GM23248 (cell line): ENCODE measurements at places on chromosomes 3 and 15.

DNA sequence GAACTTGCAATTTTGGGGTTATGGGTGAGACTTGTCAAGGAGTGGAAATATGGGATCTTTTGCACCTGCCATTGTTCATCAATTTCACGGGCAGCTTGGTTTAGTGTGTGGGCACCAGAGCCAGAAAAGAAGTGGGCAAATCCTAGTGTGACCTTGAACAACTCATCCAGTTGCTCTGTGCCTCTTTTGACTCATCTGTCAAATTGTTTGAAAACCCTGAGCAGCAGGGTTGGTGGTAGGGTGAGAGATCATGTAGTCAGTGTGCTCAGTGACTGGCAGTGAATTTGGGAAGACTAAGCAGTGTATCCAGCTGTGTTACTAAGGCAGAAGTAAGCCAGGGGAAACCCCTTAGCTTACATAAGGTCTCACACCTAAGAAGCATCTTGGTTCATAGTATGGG is 293.0 kb upstream of the TRIM42 start:
- no peaks in the 10 kb centered on the region; the same call in 1 of the 2 replicates for H3K27me3 ChIP-seq
- no peak overlapping the region for H3K27ac ChIP-seq
- H3K4me3 ChIP-seq, result no peak overlapping the region
- H3K36me3 ChIP-seq, result no peaks in the 10 kb centered on the region
- H3K4me1 ChIP-seq, result no peaks in the 10 kb centered on the region
- no peak for DNase-seq

GRCh38 chr3:67516496-67516895 is 137.9 kb downstream of the SUCLG2 start:
- DNase-seq, result no peak
- H3K4me1 ChIP-seq, result no peaks in the 10 kb centered on the region
- H3K27me3 ChIP-seq, result no peaks in the 10 kb centered on the region
- H3K4me3 ChIP-seq, result no peak overlapping the region
- 0 out of 2 replicates have a peak, but pooled peaks cover 6% of the 10 kb centered on the region for H3K36me3 ChIP-seq

DNA sequence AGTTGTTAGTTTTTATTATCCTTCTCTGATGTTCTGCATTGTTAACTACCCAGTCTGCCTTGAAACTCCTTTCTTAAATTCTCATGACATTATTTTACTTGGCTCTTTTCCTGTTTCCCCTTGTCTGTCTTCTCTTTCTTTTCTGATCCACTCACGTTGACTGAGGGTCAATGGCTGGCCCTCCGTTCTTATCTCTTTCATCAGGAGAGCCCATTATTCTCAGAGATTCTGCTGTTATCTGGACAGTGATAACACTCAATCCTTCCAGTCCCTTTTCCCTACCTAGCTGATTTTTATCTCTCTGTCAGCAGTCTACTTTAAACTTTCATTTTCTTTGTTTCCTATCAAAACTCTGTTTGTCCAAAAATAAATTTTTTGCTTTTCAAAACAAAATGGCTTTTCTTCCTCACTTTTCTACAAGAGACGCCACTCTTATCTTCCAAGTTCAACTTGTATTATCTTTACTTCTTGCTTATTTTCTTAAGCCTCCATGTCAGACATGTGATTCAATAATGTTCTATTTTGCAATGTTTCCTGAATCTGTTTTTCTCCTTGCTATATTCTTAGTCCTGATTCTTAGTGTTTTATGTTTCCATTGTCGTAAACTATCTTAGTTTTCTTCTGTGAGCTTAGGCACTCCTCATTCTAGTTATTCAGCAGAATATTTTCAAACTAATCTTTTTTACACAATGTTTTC is 120.2 kb downstream of the NEDD4 start:
- DNase-seq, result no peak
- H3K36me3 ChIP-seq, result peaks cover 5% of the 10 kb centered on the region; the same call in 1 of the 2 replicates
- H3K27ac ChIP-seq, result no peak overlapping the region
- H3K4me1 ChIP-seq, result no peaks in the 10 kb centered on the region
- no peaks in the 10 kb centered on the region for H3K27me3 ChIP-seq

GRCh38 chr15:101369676-101370075 is 74.6 kb upstream of the SNRPA1 start:
- no peak overlapping the region for H3K4me3 ChIP-seq
- H3K4me1 ChIP-seq, result no peaks in the 10 kb centered on the region
- no peaks in the 10 kb centered on the region for H3K36me3 ChIP-seq
- H3K27ac ChIP-seq, result no peak overlapping the region

GRCh38 chr3:162139841-162140240 is 643.2 kb downstream of the OTOL1 start:
- no peaks in the 10 kb centered on the region for H3K36me3 ChIP-seq
- no peaks in the 10 kb centered on the region for H3K27me3 ChIP-seq
- H3K4me1 ChIP-seq, result peaks cover 42% of the 10 kb centered on the region
- H3K4me3 ChIP-seq, result no peak overlapping the region

- no peaks in the 10 kb centered on the region for H3K36me3 ChIP-seq
- H3K27me3 ChIP-seq, result peaks cover 39% of the 10 kb centered on the region
- DNase-seq, result no peak
- H3K4me1 ChIP-seq, result no peaks in the 10 kb centered on the region
Measured at GRCh38 chr3:133042778-133043177, 4.6 kb downstream of the TMEM108 start.

DNA sequence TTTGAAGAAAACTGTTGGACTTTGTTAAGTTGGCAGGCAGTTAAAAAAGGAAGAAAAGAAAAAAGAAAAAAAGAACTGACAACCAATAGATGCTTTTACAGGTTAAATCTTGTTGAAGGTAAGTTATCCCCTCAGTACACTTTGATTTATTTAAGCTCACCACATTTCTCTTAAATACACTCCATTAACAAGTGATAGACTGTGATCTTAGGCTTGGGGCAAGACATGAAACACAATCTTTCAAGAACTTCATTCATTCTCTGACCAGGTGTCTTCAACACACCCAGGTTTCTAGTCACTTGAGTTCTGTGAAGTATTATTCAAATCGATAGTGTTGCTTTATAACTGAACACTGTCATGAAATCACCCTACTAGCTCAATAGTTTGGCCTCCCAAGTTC is 751.9 kb downstream of the ROBO1 start:
- DNase-seq, result no peak
- H3K36me3 ChIP-seq, result no peaks in the 10 kb centered on the region
- H3K27me3 ChIP-seq, result no peaks in the 10 kb centered on the region
- H3K4me3 ChIP-seq, result peak overlapping the region; percentile 99
